ENCODE measurements at places on chromosomes 2 and 18. TPM values are rescaled to one million over a fixed set of nuclear protein-coding genes. Genes with fewer than 3 reads are reported as not detected.

Gene NDUFV2
- total RNA-seq = 106 TPM

Gene IRS1
- total RNA-seq = 21.1 TPM

Gene MAL
- not detected for total RNA-seq

Gene WNT6
- not detected for total RNA-seq

Gene DNAJC27
- 2.0 TPM for total RNA-seq

Gene ACMSD
- total RNA-seq = not detected

Gene MATN3
- 1.1 TPM for total RNA-seq

Measured in IMR-90 (cell line).